ENCODE measurements at places on chromosomes 5 and 9.

- no peak for DNase-seq
Observed at GRCh38 chr5:154071799-154072413, 33.1 kb downstream of the MFAP3 start.

DNA sequence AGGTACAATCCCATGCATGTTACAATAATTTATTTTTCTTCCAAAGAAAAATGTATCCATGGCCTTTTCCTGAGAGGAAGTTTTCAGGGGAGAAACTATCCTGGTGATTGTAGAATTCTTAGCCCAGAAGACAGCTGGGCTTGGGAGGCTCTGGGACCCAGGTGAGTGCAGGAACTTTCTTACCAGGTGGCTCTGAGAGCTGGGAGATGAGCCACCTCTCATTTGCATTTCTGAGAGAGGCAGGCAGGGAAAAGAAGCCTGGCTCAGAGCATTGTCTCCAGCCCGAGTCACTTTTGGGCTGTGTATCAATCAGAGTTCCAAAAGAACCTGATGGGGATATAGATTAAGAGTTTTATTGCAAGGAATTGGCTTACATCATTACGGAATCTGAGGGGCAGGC, 52.7 kb downstream of the ALG2 start:
- no peak for DNase-seq

GRCh38 chr5:54093861-54094260, 216.5 kb downstream of the ARL15 start:
- no peak for DNase-seq

DNA sequence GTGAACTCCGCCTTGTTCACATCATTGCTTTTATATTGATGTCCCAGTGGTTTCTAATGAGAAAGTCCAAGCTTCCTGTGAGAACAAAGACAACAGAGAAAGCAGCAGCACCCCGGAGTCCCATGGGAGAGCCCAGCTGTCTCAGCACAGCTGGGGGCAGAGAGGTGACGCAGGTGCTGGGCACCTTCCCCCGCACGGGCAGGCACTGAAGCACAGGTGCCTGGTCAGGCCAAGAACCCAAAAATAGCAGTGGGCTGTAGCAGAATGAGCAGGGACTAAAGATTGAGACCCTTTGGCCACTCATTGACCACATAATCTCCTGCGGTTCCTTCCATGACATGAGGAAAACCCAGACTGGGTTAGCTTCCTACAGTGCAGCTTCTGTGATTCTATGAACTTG, 18.8 kb downstream of the SRD5A1 start:
- DNase-seq, result no peak

GRCh38 chr5:5886812-5887486, 464.5 kb downstream of the ICE1 start:
- DNase-seq, result peak; percentile 75

GRCh38 chr9:36867672-36868471, 166.2 kb downstream of the PAX5 start:
- no peak for DNase-seq

GRCh38 chr9:120482424-120483186, 97.4 kb downstream of the CDK5RAP2 start:
- no peak for DNase-seq

DNA sequence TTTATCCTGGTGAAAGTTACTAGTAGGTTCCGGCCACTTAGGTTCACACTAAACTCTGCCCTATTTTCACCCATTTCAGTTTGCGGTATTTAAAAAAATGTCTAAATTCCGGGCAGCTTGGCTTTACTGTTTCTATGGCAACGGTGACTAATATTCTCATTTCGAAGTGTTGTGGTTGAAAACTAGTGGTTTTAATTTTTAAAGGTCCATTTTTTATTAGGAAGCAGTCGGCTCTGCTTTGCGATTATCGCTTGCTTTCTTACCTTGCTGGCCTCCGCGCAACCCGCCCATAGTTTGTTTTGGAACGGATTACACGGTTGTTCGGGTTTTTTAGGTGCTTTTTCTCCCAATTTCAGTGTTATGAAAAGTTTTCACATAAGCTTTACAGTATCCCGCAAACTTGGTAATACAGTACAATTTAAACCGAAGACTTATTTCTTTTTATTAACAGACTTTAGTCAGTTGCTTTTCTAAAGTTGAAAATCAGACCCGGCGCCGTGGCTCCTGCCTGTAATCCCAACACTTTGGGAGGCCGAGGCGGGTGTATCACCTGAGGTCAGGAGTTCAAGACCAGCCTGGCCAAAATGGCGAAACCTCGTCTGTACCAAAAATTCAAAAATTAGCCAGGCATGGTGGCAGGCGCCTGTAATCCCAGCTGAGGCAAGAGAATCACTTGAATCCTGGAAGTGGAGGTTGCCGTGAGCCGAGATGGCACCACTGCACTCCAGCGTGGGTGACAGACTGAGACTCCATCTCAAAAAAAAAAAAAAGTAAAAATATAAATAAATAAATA, 1.6 kb downstream of the KDM4C start:
- DNase-seq, result no peak

DNA sequence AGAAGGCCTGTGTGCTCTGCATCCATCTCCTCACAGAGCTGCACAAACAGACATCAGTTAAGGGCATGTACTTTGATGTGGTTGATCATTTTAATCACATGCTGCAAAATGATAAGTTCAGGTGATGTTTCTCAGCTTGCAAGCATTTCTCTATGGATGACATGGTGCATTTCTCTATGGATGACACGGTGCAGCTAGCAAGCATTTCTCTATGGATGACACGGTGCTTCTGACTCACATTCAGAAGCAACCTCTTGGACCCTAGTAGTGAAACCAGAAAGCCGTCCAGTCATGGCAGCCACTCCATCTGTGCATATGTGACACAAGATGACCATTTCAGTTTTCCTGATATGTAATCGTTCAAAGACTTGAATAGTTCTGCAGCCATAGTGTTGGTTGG, 24.1 kb upstream of the RNF20 start:
- no peak for DNase-seq

- DNase-seq, result no peak
Observed at GRCh38 chr5:59357381-59357977, 536.0 kb downstream of the PDE4D start.

- no peak for DNase-seq
Observed at GRCh38 chr5:29983528-29984155, 1209.8 kb upstream of the CDH6 start.

- no peak for DNase-seq
Observed at GRCh38 chr5:143708672-143709071, 103.3 kb upstream of the HMHB1 start.

GRCh38 chr9:3508521-3509291, 17.1 kb downstream of the RFX3 start:
- no peak for DNase-seq

GRCh38 chr5:137752905-137753690, 1.1 kb downstream of the HNRNPA0 start:
- DNase-seq, result peak; percentile 19

- no peak for DNase-seq
Observed at GRCh38 chr9:105830461-105830860, 136.1 kb downstream of the TMEM38B start.

- no peak for DNase-seq
Observed at GRCh38 chr5:91135475-91136248, 247.5 kb downstream of the ARRDC3 start.

DNA sequence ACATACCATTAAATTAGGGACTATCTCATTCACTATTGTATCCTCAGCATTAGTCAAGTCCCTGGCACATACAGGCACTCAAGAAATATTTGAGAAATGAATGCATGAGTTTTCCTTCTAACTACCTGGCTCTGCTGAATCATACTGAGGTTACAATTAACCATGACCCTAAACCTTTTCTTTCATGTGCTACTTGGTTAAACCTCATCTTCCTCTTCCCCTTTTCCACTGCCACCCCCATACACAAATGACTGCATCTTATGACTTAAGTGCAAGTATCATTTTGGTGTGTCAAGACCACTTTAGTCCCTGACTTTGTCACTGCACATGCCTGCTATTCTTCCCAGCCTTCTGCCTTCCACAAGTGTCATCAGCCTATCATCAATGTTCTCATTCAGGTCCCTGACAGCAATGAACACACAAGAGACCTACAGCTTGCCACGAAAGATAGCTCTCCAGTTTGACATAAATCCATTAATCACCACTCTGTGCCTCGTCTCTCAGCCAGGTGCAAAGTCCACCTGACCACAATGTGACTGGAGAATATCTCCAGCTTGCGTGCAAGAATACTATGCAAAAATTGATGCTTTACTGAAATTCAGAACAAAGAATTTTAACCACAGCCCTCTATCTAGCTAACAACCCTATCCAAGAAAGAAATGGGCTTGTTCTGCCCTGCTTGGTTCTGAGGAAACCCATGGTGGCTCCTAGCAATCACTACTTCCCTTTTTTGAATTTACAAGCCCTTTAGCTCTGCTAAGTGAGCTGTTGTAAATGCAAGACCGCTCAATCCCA, 74.5 kb downstream of the MAPKAP1 start:
- DNase-seq, result peak; percentile 26

- no peak for DNase-seq
Observed at GRCh38 chr9:131627648-131628458, 82.5 kb downstream of the PRRT1B start.

- peak; percentile 46 for DNase-seq
Observed at GRCh38 chr5:157571357-157571827, 4.2 kb downstream of the ADAM19 start.

- DNase-seq, result no peak
Observed at GRCh38 chr5:106600803-106601202, 1069.9 kb downstream of the EFNA5 start.

DNA sequence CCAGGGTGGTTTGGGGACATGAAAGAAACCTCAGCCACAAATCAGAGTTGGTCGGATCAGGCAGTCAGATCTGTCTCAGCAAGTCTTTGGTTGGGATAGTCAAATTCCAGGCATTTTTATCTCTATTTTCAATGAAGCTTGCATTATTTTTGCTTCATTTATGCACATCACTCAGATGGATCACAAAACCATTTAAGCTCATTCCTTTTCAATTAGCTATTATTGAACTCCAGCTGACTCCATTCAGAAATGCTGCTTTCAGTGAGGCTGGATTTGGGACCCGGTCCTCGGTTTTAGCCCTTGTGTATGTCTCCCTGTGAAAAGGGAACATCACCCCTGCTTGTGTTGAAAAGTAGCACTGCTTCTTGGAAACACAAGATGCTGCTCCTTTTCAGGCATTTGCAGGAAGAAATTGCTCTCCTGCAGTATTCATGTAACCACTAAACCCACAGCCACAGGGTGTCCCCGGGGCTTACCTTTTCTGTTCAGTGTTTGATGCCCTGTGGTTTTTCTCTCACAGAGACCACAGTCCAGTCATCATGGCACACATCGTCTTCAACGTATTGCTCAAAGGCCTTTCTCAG, 232.9 kb downstream of the NFIB start:
- no peak for DNase-seq

GRCh38 chr5:68415177-68416085, 199.9 kb downstream of the PIK3R1 start:
- no peak for DNase-seq

GRCh38 chr5:154535535-154535934, 57.5 kb upstream of the HAND1 start:
- no peak for DNase-seq

DNA sequence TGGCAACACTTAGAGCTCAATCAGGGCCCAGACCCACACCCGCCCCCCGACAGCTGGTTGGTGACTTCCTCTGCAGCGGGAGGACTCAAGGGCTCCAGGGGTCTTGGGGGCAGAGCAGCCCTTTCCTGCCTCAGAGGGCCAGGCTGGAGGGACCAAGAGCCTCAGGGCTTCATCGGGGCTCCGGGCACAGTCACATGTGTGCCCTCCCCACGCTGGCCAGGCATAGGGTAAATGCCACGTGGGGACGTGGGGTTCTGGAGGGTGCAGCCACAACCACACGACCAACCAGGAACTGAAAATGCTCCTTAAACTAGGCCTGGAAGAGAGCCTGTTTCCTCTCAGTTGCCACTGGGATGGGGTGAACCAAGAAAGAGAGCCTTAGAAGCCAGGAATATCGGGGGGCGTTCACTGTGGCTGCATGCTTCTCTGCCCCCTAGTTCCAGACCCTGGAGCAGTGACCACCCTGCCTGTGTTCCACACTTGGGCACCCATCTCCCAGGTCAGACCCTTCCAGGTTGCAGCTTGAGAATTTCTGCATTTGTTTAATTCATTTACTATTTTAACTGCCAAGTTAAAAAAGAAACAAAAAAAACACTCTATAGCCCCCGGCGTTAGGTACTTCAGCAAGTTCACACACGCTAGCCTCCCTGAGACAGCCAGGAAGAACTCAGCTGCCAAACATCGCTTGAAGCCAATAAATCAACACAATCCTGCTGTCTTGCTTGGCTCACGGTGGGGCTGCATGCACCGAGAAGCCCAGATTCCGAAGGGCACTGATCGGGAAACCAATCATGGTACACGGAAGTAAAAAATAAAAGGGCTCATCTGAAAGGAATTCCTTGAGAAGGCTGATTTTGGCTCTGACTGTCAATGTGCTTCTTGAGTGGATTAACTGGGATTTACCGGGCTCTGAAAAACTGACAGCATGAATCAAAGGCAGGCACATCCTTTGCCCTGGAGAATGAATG, 56.1 kb upstream of the PHYKPL start:
- DNase-seq, result no peak

DNA sequence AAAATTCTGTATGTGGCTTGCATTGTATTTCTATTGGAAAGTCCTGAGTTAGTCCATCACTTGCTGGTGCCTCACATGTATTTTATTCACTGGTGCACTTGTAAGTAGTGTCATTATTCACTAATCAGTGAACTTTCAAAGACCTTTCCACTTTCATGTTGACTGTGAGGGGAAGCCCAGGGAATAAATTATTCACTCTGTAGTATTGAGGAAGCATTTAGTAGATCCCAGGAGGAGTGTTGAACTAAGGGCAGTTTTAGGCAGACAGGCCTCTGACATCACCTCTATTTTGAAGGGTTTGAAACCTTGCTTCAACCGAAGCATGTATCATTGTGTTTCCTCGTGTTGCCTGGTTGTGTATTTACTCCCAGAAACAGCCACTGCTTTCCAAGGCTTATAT, 705.4 kb upstream of the RIOK2 start:
- DNase-seq, result no peak

- DNase-seq, result no peak
Observed at GRCh38 chr9:14500705-14501104, 186.8 kb upstream of the NFIB start.

- no peak for DNase-seq
Observed at GRCh38 chr5:142816531-142817430, 46.6 kb downstream of the ARHGAP26 start.

DNA sequence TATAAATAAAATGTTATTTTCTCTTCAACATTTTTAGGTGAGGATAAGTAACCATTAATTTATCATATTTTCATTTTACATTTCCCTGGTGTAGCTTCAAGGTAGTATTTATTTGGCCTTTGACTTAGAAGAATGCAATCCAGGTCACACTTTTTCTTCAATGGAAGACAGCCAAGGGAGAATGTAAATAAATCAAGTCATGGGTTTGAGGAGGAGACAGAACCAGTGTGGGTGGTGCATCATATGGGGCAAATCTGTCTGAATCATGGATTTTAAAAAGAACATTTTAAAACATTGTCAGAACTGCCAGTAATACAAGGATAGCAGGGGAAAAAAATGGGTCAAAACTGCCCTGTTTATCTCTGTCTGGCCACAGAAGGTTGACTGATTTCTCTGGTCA, 229.5 kb downstream of the FAM114A2 start:
- no peak for DNase-seq

Data from GM12892 (cell line).